Activated naive CD8-positive, alpha-beta T cell treated with anti-CD3 and anti-CD28 coated beads for 36 hours (primary cell): ENCODE measurements at places on chromosomes 1 and 21. TPM values are rescaled to one million over a fixed set of nuclear protein-coding genes. Genes with fewer than 3 reads are reported as not detected.

DNA sequence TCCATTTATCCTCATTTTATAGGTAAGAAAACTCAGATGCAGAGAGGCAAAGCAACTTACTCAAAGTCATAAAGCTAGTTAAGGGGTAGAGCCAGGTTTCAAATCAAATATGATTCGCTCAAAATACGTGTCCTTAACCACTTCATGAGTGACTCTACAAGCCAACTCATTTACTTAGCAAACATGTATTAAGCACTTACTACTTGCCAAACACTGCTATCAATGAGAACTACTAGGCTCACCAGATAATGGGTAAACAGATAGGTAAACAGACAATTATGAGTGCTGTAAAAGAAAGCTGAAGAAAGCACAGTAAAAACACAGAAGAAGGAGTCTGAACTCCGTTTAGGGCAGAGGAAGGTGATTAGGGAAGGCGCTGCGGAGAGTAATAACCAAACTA lies 65.9 kb downstream of the WDR64 start:
- H3K27ac ChIP-seq = no peak overlapping the region
- no peak overlapping the region for H3K4me3 ChIP-seq
- no peaks in the 10 kb centered on the region for H3K36me3 ChIP-seq
- H3K4me1 ChIP-seq = peaks cover 22% of the 10 kb centered on the region
- DNase-seq = no peak
- H3K27me3 ChIP-seq = no peaks in the 10 kb centered on the region

DNA sequence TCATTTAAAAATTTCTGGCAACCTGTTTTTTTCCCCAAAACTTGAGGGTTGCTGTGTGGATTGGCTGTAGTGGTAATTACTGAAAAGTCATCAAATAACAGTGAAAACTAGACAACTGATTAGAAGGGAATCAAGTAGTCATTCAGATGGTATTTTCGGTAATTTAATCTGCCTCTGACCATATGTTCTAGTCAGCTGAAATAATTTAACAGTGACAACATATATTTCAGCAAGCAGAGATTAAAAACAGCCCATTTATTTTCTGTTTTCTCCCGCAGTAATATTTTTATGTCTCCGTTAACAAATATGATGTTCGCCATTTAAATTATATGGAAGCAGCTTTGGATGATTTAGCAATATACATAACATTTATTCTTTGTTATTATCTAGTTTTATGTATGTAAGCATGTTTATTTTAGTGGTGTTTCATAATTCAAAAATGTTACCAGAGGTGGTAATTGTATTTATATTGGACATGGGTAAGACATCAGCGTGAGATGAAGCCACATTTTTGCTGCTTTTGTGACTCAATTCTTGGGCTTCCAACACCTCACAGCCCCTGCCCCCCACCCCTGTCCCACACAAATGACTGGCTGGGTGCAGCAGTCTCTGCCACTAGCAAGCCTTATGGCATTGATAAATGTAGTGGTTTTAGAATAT lies 104.4 kb downstream of the GALNT2 start:
- H3K27ac ChIP-seq = no peak overlapping the region
- no peak overlapping the region for H3K4me3 ChIP-seq
- peaks cover 59% of the 10 kb centered on the region for H3K4me1 ChIP-seq
- H3K36me3 ChIP-seq = peaks cover 2% of the 10 kb centered on the region
- H3K27me3 ChIP-seq = no peaks in the 10 kb centered on the region
- DNase-seq = no peak

DNA sequence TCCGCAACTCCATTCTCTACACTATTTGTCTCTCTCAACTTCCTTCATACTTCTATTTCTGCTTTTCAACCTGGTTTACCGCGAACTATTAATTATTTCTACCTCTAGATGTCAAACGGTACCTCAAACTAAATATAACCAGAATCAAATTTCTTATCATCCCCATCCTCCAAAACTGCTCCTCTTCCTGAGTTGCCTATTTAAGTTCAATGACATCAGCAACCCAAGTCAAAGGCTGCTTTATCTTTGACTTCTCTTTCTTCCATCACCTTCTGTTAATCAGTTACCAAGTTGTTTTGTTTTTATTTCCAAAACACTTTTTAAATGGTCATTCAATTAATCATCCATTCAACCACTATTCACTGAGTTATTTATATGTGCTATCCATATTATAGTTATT lies 171.9 kb downstream of the COL24A1 start:
- no peak overlapping the region for H3K4me3 ChIP-seq
- H3K4me1 ChIP-seq = no peaks in the 10 kb centered on the region
- no peak for DNase-seq
- no peaks in the 10 kb centered on the region for H3K36me3 ChIP-seq

Gene TMEM69
- 45.2 TPM for total RNA-seq

- H3K36me3 ChIP-seq = peaks cover 22% of the 10 kb centered on the region
Measured at GRCh38 chr21:44871576-44872269, 1.8 kb downstream of the PTTG1IP start.

- H3K27me3 ChIP-seq = peaks cover 41% of the 10 kb centered on the region
- no peaks in the 10 kb centered on the region for H3K4me1 ChIP-seq
- H3K4me3 ChIP-seq = no peak overlapping the region
- H3K27ac ChIP-seq = no peak overlapping the region
- H3K36me3 ChIP-seq = no peaks in the 10 kb centered on the region
- DNase-seq = no peak
Measured at GRCh38 chr1:50346621-50347020, 76.6 kb downstream of the DMRTA2 start.

GRCh38 chr1:37620707-37621106 lies 14.0 kb downstream of the RSPO1 start:
- H3K27me3 ChIP-seq = peaks cover 40% of the 10 kb centered on the region
- H3K27ac ChIP-seq = no peak overlapping the region
- no peak for DNase-seq
- no peaks in the 10 kb centered on the region for H3K36me3 ChIP-seq
- H3K4me3 ChIP-seq = no peak overlapping the region
- no peaks in the 10 kb centered on the region for H3K4me1 ChIP-seq

- peaks cover 4% of the 10 kb centered on the region for H3K27me3 ChIP-seq
- H3K4me1 ChIP-seq = peaks cover 36% of the 10 kb centered on the region
Measured at GRCh38 chr1:155173478-155174323, at the start of gene TRIM46. TSS of gene TRIM46 (plus strand) at chr1:155173849. CDS start at chr1:155173967, 118 bp downstream.

- H3K27ac ChIP-seq = no peak overlapping the region
- peaks cover 7% of the 10 kb centered on the region for H3K4me1 ChIP-seq
- no peak overlapping the region for H3K4me3 ChIP-seq
Measured at GRCh38 chr1:112614460-112615065, 4.4 kb downstream of the ST7L start.
